ENCODE measurements at places on chromosomes 12 and 14.

DNA sequence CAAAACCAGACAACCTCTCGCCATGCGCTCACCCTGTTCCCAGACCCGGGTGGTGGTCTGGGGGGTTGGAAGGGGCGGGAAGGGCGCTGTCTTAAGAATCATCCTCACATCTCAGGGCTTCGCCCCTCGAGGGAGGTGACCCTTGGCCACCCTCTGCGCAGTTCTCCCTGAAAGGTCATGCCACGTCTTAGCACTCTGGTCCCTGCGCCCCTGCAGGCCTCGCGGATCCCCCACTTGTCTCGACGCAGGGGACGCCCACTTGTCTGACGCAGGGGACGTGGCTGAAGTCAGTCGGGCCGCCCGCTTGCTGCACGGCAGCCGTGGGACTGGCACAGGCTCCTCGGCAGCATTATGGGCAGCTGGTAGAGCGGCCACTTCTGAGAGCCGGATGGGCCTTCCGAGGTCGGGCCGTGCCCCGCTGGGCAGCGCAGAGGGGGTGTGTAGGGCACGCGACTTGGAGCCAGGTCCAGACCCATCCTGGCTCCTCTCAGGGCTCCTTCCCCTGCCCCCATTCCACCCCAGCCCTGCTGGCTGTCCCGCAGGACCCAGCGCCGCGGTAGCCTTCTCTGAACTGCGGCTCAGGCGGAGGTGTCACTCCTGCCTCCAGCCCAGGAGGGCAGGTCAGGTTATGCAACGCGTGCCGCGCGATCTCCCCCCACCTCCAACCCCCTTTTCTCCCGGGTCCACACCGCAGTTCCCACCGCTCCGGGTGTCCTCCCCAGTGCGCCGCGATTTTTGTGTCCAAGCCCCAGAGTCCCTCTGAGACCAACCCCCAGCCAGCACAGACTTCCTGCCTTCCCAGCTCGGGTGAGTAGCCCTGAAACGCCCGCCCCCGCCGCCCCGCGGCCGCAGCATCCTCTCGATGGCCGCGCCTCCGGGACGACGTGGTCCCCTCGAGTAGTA, 40.9 kb upstream of the CAPRIN2 start:
- DNase-seq, result peak; percentile 87

DNA sequence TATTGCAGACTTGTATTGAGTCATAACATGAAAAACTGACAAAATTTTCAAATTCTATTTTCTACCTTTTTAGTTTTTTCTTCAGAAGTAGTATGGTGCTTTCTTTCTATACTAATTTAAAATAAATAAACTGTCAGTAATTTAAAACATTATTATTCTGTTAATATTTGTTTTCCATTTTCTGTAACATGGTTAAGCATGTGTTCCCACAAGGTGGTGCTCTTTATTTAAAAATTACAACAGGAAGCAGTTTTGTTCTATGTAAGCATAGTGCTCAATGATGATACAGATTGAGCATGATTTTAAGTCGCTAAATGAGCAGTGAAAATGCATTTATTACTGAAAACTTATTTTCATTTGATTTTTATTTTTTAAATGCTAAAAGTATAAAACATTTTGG, 114.6 kb downstream of the PPFIA2 start:
- no peak for DNase-seq

GRCh38 chr12:95130096-95130495, 56.7 kb upstream of the NR2C1 start:
- DNase-seq, result no peak

- DNase-seq, result no peak
These were observed 39.1 kb downstream of the CCDC60 start for GRCh38 chr12:119373666-119374065.

DNA sequence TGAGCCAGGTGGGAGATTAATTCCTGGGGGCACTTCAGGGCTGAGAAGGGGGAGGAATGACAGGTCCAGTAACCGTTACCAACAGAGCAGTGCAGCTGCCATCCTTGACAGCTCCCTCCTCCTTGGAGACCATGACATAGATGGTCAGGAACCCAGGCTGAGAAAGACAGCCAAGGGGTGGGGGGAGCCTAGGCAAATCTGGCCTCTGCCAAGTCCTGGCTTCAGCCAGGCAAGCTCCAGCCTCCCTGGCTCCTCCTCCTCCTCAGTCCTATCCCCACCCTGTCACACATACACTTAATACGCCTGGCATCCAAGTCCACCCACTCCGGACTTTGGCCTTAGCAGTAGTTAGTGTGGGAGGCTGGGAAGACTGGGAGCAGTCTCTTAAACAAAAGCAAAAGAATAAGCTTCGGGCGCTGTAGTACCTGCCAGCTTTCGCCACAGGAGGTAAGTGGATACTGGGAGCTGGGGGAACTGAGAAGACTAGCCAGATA, at the start of gene RDH5:
TSS of gene RDH5 (plus strand) at position 323 of the 494 bp plus-strand sequence. CDS start 792 bp downstream, outside the sequence.
- no peak for DNase-seq

GRCh38 chr12:28930704-28931103, 218.4 kb upstream of the FAR2 start:
- DNase-seq, result no peak

DNA sequence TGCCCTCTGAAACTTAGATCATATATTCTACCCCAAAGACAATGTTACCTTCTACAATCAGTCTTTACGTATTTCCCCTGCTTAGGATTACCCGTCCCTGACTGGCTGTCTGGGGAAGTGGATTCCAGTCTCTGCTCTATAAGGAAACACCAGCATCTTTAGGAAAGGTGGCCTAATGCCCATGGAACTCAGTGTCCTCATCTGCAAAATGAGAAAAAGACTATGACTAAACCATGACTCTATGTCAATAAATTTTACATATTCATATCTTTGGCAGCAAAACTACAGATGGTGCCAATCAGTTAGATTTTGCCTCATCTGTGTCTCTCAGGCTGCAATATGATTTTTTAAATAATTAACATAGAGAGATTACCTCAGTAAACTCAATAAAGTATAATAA, 133.8 kb downstream of the ITPR2 start:
- no peak for DNase-seq

DNA sequence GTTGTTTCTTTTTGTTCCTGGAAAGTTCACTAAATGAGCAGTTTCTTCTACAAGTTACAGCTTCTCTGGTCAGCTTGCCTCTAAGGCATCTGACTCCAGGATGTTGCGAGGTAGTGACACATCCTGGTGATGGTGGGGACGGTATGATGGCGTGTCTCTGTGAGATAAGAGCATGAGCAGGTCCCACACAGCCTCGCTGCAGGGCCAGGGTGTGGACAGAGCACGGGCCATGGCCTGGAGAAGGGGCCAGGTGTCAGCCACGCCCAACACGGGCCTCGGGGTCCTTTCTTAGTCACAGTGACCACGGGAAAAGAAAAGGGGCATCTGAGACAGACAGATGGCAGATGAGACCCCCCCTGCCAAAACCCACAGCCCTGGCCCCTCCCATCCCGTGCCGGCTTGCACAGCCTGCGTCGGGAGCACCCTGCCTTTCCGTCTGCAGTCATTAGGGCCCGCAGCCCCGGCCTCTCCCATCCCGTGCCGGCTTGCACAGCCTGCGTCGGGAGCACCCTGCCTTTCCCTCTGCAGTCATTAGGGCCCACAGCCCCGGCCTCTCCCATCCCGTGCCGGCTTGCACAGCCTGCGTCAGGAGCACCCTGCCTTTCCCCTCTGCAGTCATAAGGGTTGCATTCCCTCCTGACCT, 79.3 kb upstream of the DYNC1H1 start:
- DNase-seq, result no peak

- DNase-seq, result no peak
These were observed 52.9 kb downstream of the ATL1 start for GRCh38 chr14:50612806-50613205.

- DNase-seq, result peak; percentile 47
These were observed 225.6 kb upstream of the CRY1 start for GRCh38 chr12:107318806-107319532.

- DNase-seq, result no peak
These were observed 130.7 kb downstream of the TMTC2 start for GRCh38 chr12:82817368-82817767.

GRCh38 chr14:59803052-59803540, 67.5 kb downstream of the RTN1 start:
- no peak for DNase-seq

DNA sequence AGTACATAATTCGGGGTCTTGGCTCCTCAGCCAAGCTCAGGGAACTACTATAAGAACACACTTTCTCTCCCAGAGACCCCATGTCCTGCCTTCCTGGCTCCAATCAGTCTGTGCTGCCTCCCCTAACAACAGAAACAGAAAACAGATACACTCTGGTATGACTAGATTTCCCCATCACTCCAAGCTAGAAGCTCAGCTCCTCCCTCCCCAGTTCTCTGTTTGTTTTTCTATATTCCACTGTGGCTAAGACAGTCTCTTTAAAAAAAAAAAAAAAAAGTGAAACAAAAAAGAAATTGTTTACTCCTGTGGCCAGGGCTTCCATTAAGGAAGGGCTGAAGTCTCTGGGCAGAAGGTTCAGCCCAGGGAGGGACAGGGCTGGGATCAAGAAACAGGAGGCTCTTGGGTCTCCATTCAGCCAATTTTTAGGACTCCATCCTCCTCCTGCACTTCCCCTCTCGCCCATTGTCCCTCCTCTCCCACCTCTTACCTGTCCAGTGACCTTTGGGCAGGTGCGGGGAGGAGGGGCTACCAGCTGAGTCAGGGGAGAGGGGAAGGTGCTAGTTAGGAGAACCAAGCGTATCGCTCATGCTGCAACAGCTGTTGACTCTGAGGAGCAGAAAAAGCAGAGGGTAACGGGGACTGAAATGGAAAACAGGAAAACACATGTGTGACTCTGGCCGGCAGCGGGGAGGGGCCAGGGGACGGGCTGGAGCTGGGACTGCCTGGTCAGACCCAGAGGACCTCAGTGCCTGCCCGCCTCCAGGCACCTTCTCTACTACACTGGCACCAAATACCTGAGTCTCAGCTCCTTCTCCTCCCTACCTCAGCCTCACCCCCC, 4.1 kb upstream of the SLC7A7 start:
- no peak for DNase-seq

DNA sequence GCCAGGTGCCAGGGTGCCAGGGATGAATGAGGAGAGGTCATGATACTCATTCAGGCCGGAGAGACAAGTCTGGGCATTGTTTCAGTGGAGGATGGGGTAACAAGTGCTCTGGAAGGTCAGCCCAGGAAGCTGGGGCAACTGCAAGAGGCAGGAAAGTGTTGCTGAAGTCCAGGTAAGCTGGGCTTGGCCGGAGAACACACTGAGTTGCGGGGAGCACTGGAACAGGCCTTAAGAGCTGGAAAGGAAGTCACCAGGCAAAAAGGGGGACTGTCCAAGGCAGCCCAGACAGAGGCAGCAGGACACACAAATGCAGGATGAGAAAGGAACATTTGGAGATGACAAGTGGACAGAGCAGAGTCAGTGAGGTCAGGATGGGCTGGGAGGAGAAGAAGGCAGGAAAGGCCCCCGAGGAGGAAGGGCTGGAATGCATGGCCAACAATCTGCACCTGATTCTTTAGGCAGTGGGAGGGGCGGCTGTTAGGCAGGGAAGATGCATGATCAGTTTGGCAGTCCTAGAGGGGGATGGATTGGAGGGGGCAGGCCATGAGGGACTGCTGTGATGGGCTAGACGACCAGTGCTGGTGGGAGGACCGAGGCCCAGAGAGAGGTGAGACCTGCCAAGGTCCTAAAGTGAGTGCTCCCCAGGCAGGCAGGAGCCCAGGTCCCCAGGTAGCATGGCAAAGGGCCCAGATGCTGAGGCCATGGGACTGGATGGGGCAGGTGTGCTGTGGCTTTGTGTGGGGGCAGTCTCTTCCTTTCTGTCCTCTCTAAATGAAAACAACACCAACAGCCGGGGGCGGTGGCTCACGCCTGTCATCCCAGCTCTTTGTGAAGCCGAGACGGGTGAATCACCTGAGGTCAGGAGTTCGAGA, 17.2 kb upstream of the HHIPL1 start:
- DNase-seq, result peak; percentile 30

- no peak for DNase-seq
These were observed 260.9 kb upstream of the USP15 start for GRCh38 chr12:61999311-61999710.

DNA sequence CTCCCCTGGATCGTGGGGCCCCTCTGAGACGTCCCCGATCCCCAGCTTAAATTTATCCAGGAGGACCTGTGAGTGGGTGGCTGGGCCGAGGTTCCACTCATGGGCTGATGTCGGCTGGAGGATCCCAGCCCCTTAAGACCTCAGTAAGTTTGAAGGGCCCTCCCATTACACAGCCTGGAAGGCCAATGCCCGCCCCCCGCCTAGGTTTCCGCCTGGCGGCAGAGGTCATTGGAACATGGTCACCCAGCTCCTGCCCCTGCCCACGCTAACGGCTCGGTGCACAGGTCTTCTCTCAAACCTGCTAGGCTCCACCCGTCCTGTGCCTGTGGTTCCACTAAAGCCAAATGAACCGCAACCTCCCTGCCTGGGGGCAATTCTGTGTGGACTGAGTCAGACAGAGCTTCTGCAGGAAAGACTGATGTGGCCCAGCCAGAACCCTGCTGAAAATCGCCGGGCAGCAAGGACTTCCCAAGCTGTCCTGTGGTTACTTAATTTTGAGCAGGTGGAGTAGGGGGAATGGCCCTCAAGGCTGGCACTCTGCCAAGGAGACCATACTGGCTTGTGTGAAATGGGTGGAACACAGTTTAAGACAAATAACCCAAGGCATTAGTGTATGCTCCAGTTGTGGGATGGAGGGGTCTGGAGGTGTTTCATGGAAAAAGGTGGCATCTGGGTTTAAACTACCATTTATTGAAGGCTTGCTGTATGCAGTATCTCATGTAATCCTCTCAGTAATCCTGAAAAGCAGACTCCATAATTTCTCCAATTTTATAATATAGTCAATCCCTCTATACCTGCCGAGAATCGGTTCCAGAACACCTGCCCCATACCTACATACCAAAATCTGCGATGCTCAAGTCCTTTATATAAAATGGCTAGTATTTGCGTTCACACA, 903 bp upstream of the NT5DC3 start:
- peak; percentile 64 for DNase-seq

GRCh38 chr12:46556819-46557524, 184.4 kb upstream of the SLC38A2 start:
- DNase-seq, result no peak

- DNase-seq, result no peak
These were observed 694 bp downstream of the AKAP5 start for GRCh38 chr14:64465831-64466554.

- DNase-seq, result no peak
These were observed 12.2 kb downstream of the CLMN start for GRCh38 chr14:95307402-95308041.

DNA sequence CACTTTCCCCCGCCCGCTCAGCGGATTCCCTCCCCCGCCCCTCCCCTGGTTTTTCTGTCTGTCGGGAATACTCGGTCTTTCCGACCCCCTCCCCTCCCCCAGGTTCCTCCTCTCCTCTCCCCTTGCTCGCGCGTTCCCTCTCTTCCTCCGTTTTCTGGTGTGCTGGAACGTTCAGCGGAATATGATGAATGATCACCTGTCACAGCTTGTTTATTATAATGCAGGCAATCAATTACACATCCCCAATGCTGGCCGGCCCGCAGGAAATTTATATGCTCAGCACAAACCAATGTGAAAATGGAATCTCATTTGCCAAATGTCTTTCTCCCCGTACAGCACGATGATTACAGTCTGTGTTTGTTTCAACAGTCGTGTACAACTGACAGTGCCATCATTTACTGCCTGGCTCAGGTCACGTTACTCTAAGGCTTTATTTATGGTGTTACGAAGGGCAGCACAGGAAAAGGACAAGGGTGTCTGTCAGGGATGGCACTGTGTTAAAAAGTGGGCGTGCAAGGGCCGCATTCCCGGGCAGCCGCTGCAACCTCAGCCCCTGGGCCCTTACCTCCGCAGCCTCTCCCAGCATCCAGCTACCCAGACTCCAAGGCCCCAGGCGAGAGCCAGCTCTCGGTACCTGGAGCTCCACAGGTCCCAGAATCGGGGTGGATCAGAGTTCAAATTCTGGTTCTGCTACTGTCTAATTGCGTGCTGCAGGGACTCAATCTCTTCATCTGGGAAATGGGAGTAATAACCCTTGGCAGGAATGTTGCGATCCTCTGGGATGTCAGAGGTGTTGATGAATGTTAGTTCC, 24.7 kb upstream of the MAP1LC3B2 start:
- DNase-seq, result no peak
